COLO829 (cell line): ENCODE measurements at places on chromosomes 12 and 14.

- no peak for DNase-seq
These were observed 30.5 kb downstream of the AREL1 start for GRCh38 chr14:74682169-74682952.

DNA sequence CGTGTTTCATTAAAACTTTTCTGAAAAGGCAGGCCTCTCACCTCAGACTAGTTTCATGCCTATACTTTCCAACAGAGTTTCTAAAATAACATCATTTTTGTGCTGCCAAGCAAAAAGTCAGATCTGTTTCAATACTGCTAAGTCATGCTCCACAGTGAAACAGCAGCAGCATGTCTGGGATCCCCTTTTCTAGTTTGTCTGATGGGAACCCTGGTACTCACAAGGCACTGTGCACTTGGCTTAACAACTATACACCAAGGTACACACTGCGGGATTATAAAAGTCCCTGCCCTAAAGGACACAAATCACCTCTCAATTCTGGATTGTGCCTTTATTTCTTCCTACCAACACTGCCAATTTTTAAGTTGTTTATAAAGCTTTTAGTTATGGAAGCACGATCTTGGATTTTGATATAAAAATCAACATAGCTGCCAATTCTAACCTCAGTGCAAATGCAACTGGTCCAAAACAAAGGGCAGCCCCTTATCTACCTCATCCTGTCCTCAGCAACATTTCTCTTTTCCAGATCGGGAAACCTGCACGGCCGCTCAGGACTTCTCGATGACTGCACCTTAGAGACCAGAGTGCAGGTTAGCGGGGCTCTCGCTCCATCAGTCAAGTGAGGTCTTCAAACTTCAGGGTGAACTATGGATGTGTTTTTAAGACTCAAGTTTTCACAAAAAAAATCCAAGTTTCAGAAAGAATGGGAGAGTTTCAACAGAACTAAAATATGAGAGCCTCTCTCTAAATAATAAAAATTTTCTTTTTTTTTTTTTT, 1.7 kb upstream of the EIF5 start:
- DNase-seq = no peak

GRCh38 chr14:92464716-92465115, 48.9 kb upstream of the RIN3 start:
- no peak for DNase-seq

DNA sequence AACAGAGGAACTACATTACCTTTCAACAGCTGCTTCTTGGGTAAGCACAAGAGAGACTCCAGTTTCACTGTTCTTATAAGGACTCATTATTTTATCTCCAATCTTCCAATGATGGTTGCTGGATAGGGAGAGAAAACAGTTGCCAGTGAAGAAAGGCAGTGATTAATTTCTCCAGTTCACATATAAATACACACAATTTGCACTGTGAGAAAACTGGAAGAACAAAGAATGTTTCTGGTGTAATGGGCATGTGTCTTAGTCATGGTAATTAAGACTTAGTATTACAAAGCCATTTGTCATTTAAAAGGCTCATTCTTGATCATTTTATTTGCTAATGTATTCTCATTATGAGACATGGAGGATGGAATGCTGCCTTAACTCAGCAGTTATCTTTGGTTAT, 78.0 kb upstream of the FAR2 start:
- no peak for DNase-seq

GRCh38 chr12:58342736-58343135, 401.4 kb downstream of the ATP23 start:
- no peak for DNase-seq

DNA sequence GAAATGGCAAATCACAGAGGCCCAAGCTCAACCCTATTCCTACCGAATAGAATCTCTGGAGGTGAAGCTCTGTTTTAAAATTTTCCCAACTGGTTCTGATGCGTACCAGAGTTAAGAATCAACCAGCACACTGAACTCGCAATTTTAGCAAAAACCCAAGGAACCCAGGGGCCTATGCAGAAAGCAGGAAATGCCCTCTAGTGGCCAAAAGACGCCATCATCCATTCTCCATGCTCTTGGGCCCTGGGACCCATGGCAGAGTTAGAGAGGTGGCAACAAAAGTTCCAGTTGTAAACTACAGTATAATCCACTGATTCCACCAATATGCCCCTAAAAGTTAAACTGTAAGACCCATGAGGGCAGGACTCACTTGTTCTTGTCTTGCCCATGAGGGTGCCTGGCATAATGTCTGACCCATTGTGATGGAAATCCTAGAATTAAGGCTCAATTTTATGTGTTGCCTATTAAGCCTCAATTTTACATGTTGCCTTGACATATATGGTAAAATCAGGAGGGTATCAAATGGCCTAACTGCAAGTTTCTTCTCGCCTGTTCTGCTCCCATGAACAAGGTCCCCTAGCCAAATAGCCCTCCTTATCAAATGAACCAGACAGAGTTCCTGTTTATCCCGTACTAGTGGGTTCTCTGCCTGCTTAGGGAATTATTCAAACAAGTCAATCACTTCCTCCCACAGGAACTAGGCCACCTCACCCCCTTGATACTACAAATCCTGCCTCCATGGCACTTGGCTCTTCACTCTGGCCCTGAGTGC, 137.5 kb upstream of the CPM start:
- peak; percentile 39 for DNase-seq

DNA sequence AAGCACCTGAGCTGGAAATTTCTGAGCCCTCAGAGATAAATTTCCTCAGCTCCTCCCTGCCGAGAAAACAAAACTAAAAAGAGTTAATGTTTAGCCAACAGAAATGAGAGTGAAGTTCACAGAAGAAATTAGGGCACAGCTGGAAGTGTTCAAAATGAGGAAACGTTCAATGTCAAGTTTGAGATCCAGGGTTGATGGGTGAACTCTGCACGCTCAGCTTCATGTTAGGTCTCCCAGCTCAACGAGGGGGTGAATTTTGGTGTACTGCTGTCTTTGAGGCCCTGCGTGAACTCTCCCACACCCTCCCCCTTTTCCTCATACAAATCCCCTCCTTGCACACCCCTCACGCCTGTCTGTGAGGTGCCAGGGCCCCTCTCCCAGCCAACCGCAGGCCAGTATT, 13.3 kb upstream of the OAS3 start:
- no peak for DNase-seq

DNA sequence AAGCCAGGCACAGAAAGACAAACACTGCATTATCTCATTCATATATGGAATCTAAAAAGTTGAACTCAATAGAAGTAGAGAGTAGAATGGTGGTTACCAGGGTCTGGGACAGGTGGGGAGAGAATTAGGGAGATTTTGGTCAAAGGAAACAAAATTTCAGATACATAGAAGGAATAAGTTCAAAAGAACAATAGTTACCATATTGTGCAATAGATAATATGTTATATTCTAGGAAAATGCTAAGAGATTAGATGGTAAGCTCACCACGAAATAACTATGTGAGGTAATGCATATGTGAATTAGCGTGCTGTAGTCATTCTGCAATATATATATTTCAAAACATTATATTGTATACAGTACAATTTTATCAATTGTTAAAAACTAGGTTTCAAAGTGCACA, 442.5 kb downstream of the KCNH5 start:
- no peak for DNase-seq

DNA sequence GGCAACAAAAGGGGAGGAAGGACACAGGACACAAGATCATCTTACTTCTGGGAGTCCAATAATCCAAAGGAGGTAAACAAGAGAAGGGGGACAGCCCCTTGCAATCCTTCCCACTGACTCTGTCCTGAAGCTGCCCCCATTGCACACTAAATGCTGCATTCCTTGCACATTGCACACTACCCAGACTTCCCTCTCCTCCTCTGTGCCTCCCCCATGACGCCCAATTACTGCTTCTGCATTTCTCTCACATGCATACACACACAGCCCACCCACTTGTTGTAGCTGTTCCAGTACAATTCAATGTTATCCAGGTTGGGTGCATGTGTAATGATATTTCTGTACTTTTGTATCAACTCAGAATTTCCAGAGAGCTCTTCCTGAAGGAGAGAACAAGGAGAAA, 5.5 kb downstream of the NDRG2 start:
- no peak for DNase-seq

- no peak for DNase-seq
These were observed 1722.1 kb upstream of the SEL1L start for GRCh38 chr14:83255727-83256090.

- no peak for DNase-seq
These were observed 7.2 kb downstream of the ADAM20 start for GRCh38 chr14:70527501-70528105.

DNA sequence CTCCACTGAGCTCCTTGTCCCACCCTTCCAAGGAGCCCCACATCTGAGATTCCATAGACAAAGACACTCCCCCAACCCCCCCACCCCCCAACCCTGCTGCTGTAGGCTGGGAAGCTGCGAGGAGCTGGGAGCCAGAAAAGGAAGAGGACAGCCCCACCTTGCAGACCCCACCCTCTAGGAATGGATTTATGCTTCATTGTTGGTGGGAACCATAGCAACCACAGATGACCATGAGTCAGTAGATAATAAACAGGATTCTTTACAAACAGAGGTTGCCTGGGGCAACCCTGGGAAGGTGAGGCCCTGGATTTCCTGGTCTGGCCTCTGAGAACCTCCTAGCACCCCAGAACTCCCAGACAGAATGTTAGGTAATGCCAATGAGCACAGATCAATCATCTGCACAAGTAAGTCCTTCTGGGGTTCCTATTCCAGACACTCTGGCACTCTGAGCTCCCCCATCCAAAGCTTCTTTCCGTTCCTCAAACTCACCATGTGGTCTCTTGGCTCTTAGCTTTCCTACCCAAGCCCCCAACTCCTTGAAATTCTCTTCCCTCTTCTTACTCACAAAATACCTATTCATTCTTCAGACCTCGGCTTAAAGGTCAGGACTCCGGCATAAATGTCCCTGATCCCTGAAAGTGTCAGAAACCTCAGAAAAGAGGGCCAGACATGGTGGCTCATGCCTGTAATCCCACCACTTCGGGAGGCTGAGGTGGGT, 15.2 kb upstream of the PLEKHG6 start:
- peak; percentile 88 for DNase-seq

GRCh38 chr14:45242706-45243105, 10.3 kb downstream of the MIS18BP1 start:
- no peak for DNase-seq

DNA sequence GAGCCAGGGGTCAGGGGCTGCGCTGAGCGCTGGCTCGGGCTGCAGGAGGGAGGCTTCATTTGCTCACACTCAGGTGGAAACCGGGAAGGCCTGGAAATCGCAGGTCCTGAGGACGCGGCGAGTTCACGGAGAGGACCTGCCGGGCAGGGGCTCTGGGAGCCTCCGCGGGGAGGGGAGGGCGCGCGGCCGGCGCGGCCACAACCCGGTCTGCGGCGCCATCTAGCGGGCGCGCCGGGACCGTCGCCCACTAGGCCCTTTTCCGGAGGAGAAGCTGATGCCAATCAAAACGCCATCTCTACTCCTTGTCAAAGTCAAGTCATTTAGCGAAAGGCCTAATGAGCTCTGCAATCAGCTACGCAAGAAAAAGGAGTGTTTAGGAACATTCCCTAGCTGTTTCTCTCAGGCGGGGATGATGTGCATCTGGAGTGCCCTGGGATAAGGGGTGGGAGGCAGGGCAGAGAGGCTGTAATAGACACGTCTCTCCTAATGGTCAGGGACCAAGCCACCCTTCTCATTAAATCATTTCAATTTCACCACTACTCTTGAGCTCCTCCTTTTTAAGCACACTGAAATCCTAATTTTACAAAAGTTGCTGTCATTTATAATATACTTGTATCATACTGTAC, 885.8 kb upstream of the TMEM132C start:
- DNase-seq = peak; percentile 35

DNA sequence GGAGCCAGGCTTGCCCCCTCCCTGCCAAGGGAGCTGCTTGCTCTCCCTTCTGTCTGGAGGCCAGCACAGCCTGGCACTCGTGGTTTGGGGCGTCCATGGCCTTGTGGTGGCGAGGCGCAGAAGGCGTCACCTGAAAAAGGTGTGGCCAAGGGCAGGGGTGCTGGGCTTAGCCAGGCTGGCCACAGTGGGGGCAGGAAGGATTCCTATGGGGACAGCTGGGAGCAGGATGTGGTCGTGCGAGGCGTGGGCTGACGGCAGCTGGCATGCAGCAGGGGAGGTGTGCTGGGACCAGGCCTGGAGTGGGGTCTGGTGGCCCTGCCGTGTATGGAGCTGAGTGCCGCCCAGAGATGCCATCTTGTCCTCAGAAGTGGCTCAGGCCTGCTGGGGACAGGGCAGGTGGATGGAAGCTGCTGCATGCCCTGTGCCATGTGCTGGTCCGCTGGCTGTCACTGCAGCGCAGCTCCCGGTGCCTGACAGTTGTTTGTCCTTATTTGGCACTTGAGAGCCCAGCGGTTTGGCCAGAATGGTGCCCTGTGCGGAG, 30.0 kb downstream of the SH2B3 start:
- DNase-seq = no peak

DNA sequence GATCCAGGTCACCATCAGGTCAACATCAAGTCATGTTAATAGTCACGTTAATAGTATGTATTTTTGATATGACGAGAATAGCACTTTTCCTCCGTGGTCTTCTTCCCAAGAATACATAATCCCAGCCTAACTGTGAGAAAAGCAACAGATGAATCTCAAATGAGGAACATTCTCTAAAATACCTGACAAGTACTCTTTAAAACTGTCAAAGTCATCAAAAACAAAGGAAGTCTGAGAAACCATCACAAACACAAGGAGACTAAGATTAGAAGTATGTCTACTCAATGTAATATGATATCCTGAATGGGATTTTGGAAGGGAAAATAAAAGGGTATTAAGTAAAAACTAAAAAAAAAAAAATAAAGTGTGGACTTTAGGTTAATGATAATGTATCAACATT, 36.8 kb upstream of the GLIPR1 start:
- DNase-seq = no peak

DNA sequence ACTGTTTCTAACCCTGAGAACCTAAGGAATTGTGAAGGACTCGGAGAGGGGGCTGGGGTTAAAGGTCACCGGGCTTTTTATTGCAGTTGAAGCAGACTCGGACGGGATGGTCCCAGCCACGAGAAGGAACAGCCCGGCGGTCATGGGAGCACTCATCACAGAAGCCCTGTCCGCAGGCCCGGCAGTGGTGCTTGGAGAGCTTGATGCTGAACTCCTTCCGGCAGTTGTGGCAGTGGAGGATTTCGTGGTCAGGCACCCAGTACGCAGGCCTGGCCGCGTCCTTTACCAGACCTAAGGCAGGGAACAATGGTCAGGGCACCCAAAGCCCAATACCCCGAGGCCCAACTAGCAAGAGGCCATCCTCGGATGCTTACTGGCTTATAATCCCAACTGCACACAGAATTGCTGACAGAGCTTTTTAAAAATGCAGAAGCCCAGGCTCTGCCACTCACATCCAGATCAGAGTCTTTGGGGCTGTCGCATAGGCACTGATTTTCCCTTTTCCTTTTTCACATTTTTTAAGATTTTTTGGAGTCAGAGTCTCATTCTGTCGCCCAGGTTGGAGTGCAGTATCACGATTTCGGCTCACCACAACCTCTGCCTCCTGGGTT, 44.7 kb downstream of the DCAF4 start:
- DNase-seq = no peak

- no peak for DNase-seq
These were observed 330.7 kb upstream of the DCN start for GRCh38 chr12:91513313-91513712.
